ENCODE measurements at places on chromosomes 7 and 10.

- DNase-seq, result no peak
These were observed 951 bp downstream of the AS3MT start for GRCh38 chr10:102870221-102870620.

GRCh38 chr10:47440207-47440606 lies 43.7 kb downstream of the ANXA8 start:
- no peak for DNase-seq

GRCh38 chr10:75335983-75336382 lies 65.6 kb downstream of the ZNF503 start:
- no peak for DNase-seq

- no peak for DNase-seq
These were observed 108.7 kb downstream of the ZNF467 start for GRCh38 chr7:149664666-149665065.

GRCh38 chr10:131076356-131076755 lies 235.2 kb downstream of the TCERG1L start:
- DNase-seq, result no peak

DNA sequence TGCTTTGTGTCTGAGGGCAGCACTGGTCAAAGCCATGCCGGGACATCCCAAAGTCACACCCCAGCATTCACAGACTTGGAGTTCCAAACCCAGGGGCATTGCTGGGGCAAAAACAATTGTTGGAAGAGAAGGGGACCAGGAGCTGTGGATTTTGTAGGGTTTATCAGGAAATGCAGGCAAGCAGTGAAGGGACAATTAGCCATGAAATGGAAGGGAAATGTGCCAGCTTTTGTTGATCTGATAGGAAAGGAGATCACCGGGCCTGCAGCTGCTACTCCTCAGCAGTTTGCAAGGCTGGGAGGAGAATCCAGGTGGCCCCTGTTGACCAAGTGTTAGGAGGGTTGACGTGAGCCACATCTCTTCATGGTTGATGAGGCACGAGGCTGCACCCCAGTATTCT lies 2.5 kb upstream of the BRI3 start:
- no peak for DNase-seq

GRCh38 chr7:6142871-6143380 lies 111.8 kb downstream of the ANKRD61 start:
- peak; percentile 36 for DNase-seq

DNA sequence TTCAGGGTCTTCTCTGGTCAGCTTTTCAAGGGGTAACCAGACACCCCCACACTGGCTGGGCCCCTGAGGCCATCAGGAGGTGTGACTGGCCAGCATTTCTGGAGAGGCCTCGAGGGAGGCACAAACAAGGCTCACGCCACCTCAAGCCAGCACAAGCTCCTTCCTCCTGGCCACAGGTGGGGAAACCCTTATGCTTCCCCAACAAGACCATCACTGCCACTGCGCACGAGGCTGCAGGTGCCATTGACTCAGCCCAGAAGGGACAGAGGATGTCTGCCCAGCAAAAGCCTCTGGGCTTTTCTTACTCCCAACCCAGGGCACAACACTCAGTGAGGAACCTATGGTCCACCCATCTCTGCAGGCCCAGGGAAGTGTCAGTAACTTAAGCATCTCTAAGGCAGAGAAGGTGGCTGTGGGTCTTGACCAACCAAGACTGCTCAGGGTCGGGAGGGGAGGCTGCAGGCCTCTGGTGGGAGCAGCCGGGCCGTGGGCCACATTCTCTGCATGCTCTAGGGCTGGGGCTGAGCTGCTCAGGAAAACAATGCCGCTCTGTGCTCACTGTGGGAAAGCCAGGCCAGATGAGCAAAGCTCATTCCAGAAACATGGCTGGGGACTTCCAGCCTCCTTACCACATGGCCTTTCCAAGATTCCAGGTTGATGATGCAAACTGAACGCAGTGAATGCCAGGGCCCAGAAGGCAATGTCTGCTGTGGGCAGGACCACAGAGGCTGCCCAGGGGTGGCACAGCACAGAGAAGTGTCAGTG lies 24.2 kb upstream of the RASSF4 start:
- DNase-seq, result peak; percentile 58

- no peak for DNase-seq
These were observed 1.1 kb upstream of the STK32C start for GRCh38 chr10:132308587-132309470.

GRCh38 chr7:128113839-128114238 lies 82.6 kb upstream of the LRRC4 start:
- DNase-seq, result no peak

DNA sequence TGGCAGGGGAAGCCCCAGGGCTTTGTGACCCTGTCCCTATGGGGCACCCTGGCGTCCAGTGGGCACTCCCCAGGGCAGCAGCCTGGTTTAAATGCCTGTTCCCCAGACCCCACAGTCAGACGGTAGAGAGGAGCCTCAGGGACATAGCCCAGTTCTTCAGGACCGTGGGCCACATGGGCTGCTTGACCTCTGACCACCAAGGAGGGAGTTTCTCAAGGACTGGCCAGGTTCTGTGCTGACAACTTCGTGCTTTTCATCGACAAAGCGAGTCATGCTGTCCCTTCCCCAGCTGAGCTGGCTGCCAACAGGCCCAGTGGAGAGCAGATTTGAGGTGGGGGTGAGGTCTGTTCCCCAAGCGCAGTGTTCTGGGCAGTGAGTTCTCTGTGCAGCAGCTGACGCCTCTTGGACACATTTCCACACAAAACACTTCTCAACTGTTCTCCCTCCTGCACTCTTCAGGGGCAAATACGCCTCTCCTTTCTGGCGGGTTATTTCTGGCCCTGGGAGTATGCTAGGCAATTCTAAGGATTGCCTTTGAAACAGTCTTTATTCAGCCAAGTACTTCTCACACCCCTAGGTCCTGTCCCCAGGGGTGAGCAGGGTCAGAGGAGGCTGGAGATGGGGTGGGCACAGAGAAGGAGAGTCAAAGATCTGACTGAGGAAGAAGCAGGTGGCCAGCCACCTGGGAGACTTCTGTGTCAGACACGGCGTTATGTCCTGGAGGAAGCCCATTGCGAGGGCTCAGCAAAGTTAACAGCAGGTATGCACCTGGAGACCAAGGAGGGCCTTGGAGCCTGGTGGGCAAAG lies 57.3 kb upstream of the CAMK2B start:
- DNase-seq, result no peak

DNA sequence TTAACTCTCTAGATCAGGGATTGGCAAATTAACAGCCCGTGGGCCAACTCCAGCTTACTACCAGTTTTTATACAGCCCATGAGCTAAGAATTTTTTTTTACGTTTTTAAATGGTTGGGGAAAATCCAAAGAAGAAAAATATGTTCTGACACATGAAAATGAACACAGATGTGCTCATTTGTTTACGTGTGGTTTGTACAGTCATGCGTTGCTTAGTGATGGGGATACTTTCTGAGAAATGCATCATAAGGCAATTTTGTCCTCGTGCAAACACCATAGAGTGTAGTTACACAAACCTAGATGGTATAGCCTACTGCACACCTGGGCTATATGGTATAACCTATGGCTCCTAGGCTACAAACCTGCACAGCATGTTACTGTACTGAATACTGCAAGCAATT lies 8.3 kb upstream of the SMKR1 start:
- DNase-seq, result peak; percentile 16

- DNase-seq, result no peak
These were observed 4.9 kb downstream of the SMURF1 start for GRCh38 chr7:99139036-99139435.

- no peak for DNase-seq
These were observed 78.8 kb upstream of the MDFIC start for GRCh38 chr7:114843102-114843501.

GRCh38 chr7:47681249-47681810 lies 99.4 kb upstream of the TNS3 start:
- DNase-seq, result no peak

DNA sequence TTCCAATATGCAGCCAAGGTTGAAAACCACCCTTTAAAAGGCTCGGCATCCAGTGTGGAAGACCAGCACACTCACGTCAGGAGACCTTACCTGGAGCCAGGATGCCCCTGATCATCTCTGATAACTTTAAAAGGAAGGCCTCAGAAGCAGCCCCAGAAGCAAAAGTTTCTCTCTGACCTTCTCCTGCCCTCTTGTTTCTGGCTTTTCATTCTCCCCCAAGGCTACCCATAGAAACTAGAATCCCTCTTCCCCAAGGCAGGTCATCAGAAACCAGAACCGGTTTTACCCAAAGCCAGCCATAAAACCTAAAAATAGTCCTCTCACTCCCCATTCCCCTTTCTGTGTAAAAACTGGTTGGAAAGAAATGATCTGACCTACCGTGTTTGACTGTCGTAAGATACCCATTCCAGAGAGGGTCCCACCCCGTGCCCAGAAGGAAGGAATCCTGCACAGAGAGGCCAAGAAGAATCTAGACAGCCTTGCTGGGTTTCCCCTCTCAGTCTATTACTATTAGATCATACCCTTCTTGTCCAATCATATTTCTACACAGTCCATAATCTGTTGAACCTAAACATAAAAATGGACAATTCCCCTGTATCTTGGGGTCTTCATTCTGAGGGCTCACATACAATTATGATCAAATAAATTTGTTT lies 17.5 kb upstream of the TSPAN14 start:
- no peak for DNase-seq

DNA sequence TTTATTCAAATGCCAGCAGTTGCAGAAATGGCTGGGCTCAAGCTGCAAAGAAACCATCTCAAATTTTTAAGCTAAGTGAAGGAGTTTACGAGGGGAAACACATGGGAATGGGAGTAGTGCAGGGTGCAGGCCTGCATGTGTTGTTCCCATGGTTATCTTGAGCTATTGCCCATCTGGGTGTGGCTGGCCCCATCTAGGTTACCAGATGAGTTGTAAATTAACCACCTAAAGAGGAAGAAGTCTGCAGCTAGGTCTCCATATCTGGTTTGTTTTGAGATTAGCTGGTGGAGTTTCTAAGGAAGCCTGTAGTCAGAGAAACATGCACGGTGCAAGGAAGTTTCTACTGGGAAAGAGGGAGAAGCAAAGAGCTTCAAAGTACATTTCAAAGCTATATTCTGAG lies 23.3 kb upstream of the STEAP2 start:
- DNase-seq, result no peak

DNA sequence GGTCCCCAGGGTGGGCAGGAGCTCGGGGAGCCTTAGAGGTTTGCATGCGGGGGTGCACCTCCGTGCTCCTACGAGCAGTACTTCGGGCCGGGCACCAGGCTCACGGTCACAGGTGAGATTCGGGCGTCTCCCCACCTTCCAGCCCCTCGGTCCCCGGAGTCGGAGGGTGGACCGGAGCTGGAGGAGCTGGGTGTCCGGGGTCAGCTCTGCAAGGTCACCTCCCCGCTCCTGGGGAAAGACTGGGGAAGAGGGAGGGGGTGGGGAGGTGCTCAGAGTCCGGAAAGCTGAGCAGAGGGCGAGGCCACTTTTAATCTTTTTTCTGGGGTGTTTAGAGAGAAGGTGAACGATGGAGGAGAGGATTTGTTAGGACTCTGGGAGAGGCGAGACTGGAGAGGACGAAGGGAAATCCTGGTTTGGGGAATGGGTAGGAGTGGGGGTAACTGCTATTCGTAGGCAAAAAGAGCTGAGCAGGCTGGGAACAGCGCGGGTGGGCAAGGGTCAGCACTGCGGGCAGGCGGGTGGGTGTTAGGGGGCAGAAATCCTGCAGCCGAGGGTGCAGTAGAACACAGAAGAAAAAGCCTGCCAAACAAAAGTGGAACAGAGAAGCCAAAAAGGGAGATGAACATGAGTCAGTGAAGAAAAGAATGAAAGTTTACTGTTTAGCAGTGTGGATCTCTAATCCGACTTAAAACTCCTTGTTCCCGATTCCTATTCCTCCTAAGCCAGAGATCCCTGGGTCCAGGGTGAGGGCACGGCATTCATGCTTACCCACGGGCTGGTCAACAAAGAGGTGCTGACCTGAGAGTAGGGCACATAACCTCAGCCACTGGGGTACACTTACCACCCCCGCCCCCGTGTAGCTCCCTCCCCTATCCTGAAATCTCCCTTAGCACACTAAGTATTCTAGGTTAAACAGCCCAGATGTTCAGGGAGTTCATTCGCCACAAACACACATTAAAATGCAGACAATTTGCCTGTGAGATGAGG lies 26.9 kb downstream of the PRSS2 start:
- DNase-seq, result no peak

GRCh38 chr10:15344876-15345285 lies 26.2 kb downstream of the FAM171A1 start:
- DNase-seq, result no peak

- no peak for DNase-seq
These were observed 58.1 kb upstream of the HABP2 start for GRCh38 chr10:113494761-113495160.

DNA sequence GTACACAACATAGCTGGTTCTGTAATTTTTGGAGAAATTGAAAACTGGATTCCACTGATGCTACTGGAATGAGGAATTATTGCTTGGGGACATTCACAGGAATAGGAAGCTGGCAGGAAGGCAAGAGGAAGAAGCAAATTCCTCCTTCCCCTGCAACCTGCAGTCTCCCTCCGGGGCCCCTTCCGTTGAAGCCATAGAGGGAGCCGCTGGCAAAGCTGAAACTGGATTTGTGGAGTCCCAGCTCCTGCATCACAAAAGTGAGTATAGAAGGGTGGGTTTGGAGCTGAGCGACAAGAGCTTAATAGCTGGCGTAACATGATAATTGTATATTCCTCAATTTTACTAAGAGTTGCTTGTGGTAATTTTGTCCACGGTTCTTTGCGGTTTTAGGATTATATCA lies 190.8 kb downstream of the ADRA2A start:
- DNase-seq, result no peak

DNA sequence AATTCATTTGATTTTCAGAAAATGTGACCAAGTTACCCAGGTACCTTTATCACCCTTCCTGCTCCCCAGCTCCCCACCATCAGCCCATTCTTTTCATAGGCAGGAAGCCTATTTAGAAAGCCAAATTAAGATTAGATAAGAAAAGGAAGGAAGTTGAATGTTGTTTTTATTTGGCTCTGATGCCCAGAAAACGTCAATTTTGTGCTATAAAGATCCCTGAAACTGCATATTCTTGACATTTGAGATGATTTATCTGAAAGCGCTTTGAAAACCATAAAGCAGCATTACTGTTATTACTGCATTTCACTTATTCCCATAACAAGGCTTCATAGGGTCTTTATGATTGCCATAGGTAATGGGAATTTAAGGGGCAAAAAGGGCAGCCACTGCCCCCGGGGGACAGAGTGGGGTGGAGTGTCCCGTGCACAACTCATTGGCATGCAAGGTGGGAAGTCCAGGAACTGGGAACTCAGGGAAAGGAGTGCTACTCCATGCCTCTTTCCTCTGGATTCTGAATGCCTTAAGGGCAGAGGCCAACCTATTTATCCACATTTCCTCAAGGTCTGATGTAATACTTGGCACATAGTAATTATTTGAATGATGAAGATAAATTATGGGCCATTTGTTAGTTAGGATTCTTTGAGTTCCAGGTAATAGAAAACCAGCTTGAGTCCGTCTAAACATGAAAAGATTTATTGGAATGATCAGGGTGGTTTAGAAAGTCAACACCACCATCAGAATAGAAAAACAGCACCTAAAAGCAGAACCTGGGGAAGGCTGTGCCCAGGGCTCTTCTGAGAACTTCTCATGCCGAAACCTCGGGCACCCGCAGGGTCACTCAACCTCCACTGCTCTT lies 100.6 kb upstream of the ELMO1 start:
- no peak for DNase-seq

GRCh38 chr10:120282846-120283492 lies 174.1 kb upstream of the PLPP4 start:
- DNase-seq, result no peak
